Left lobe of liver (tissue), 2 donors: ENCODE measurements at places on chromosomes 16 and 17.
A peak's percentile ranks its signal among the peaks of the same experiment; 100 is the strongest.

DNA sequence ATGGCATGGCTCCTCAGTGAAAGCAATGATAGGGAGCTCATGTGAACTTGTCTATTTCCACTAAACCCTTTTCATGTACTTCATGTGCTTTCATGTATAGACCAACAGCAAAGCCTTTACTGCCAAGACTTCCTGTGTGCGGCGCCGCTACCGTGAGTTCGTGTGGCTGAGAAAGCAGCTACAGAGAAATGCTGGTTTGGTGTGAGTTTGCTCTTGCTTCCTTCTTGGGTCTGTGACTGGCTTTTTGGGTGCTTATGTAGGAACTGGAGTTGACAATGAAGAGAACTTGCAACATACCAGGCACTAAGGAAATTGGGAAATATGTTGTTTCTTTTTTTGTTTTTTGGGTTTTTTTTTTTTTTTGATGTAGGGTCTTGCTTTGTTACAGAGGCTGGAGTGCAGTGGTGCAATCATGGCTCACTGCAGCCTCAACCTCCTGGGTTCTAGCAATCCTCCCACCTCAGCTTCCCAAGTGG lies 5.7 kb downstream of the SNX11 start:
- no peak for DNase-seq

- no peak for DNase-seq
Observed at GRCh38 chr17:4436381-4436780, 2.6 kb downstream of the SPNS3 start.

GRCh38 chr17:47866941-47867340 lies 16.0 kb upstream of the SP6 start:
- DNase-seq, result no peak

- DNase-seq, result peak; percentile 18
Observed at GRCh38 chr16:27429330-27429871, 27.4 kb downstream of the IL21R start.

GRCh38 chr17:78023042-78023441 lies 64.5 kb downstream of the TNRC6C start:
- DNase-seq, result no peak

- DNase-seq, result no peak
Observed at GRCh38 chr17:70081885-70082284, 6.9 kb downstream of the KCNJ16 start.

DNA sequence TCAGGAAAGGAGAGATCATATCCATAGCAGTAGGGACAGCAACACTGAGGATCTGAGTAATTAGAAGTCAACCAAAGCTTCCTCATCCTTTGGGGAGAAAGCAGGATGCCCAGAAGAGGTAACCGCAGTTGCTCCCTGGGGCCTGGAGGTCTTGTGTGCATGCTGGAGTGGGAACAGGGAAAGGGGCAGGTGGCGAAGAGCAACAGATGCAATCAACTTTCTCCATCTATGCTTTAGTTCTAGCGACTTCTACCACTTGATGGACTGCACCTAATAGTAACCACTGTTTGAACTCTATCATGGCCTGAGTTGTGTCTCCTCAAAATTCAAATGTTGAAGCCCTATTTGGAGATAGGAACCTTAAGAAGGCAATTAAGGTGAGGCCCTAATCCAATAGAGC lies 503.8 kb downstream of the NPIPA7 start:
- no peak for DNase-seq

GRCh38 chr16:144797-145252 lies 6.4 kb upstream of the NPRL3 start:
- DNase-seq, result no peak

GRCh38 chr17:61075988-61076387 lies 323.7 kb upstream of the TBX2 start:
- no peak for DNase-seq

GRCh38 chr17:17837966-17838962 lies 1.5 kb upstream of the SREBF1 start:
- no peak for DNase-seq

- no peak for DNase-seq
Observed at GRCh38 chr16:85313526-85314301, 201.4 kb upstream of the CIBAR2 start.

- DNase-seq, result no peak
Observed at GRCh38 chr16:87582216-87582965, 19.9 kb upstream of the JPH3 start.

- DNase-seq, result peak; percentile 88
Observed at GRCh38 chr17:19672009-19672750, 23.6 kb downstream of the ALDH3A2 start.

- DNase-seq, result no peak
Observed at GRCh38 chr17:5675625-5676421, 91.5 kb upstream of the NLRP1 start.

DNA sequence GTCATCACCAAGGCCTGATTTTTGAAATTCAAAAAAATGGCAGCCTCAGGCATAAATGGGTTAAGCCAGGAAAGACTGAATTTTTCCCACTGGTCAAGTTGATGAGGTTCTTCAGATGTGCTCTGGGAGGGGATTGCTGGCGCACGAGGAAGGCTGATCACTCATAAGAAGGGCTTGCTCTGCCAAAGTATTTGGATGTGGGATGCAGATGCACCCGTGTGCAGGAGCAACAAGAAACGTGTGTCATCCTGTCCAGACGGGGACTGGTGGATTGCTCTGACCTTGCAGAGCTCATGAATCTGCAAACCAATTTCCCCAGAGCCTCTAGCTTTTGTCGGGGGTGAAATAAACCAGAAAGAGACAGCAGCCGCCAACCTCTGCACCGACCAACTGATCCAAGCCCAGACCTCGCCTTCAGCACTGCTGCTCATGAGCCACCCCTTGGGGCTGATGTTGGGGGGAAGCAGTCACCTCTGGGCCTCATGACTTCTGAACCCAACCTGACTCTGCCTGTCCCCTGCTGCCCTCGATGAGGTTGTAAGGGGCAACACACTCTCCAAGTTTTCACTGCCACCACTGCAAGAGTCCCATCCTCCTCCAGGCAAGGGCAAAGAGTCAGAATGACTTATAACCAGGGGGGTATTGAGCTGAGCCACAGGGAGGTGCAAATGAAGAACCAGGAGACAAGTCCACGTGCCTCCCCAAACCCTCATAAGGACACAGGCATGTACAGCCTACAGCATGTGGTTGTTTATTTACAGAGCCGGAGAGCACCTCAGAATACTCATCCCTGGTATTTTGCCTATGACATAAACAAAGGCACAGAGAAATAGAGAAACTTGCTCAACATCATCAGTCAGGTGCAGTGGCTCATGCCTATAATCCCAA lies 452.0 kb downstream of the SOX9 start:
- no peak for DNase-seq

- no peak for DNase-seq
Observed at GRCh38 chr16:85052536-85052935, 24.9 kb downstream of the KIAA0513 start.

GRCh38 chr17:5809580-5810188 lies 225.4 kb upstream of the NLRP1 start:
- DNase-seq, result no peak

DNA sequence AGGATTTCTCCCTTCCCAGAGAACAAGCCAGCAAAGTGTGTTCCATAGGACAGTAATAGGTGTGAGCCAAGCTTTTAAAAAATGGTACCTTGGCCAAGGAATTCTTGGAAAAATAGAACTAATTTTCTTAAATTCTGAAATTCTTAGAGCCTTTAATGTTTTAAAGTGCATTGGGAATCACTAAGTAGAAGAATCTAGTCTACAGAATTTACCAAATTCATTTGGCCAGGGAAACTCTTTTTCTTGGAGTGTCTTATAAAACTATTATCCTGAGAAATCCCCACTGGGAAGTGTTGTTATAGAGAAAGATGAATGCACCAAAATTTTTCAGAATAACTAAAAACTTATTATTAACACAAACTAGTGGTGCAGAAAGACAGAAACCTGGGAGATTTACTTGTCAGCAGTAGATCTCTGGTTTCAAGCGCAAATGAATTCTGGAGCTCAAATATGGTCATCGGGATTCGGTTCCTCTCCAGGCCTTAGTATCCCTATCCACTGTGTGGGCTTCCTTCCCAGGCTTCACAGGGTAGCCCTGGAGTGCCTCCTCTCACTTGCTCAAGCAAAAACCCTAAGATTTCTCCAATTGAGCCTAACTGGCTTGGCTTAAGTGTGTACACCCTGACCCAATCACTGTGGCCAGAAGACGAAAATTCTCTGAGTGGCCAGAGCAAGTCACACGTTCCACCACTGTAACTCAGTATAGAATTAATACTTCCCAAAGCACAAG lies 217.8 kb downstream of the CHD9NB start:
- no peak for DNase-seq

DNA sequence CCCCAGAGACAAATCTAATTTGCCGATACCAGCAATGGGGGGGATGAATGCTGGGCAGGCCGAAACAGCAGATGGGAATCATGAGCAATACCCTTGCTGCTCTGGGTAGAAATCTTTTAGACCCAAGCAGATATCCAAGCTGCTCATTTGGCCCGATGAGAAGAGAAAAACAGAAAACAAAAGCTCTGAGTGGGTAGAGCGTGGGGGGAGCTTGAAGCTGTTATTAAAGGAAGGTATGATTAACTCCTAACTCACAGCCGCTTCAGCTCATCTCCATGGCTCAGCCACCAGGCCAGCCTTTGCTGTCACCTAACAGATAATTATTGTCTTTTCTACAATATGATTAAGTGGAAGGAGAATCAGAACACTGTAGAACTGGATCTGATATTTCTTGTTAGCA lies 58.3 kb downstream of the VPS35L start:
- DNase-seq, result no peak

GRCh38 chr17:44546671-44547606 lies 10.3 kb upstream of the FZD2 start:
- DNase-seq, result no peak

DNA sequence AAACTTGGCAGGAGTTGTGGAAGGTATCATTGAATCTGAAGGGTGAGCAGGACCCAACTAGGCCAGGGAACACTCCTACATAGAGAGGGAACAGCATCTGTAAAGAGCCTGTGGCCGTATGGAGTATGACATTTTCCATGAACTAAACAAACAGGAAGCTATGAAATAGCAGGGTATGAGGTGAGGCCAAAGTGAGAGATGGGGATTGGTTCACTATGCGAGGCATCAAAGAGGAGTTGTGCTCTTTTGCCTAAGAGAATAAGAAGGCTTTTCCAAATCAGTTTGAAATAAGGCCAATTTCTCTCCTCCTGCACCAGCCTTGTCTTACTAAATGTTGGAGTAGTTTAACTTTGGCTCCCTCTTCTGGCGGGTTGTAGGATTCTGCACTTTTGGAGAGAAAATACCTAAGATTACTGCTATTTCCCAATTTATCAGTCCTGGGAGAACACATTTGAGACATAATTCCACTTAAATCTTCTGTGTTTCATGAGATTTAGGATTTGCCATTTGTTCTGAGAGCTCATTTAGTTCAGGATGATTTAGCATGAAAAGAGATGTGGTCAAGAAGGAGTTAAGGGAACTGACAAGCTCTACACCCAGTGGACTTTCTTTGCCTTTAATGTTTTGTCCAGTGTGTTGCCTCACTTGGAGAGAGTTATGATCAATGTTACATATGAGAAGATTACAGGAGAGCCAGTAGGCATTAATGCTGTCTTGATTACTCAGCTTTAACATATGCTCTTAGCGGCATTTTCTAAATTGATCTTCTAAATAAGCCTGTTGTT lies 55.4 kb downstream of the TNRC6C start:
- no peak for DNase-seq

DNA sequence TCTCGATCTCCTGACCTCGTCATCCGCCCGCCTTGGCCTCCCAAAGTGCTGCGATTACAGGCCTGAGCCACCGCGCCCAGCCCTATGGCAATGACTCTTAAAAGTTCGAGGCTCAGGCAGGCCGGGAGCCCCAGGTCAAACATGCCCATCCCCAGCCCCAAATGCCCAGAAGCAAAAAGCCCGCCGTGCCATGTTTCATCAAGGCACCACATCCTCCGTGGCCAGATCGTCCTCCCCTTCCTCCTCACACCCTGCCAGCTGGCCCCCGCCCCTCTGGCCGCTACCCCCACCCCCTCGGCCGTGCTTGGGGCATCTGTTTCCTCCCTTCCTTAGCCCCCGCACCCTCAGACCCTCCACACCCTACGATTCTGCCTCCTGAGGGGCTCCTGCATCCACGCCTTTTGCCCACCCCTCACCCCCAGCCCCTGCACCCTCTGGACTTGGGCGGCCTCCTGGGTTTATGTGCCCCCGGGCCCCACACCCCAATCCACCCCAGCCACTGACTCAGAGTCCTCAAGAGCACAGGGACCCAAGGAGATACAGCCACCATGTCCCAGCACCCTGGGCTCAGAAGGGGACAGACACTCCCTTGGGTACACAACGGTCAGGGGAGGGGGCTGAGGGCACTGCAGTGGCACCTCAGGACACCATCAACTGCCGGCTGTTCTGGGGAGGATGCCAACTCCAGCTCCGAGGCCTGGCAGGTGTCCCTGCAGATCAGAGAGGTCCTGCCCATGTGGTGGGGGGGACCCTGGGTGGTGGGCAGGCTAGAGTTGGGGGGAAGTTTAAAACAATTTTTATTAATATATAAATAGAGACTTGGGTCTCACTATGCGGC lies 7.1 kb downstream of the CTRB1 start:
- no peak for DNase-seq
